NCI-H2081 (cell line): ENCODE measurements at places on chromosomes 1 and 21.
A peak's percentile ranks its signal among the peaks of the same experiment; 100 is the strongest.

DNA sequence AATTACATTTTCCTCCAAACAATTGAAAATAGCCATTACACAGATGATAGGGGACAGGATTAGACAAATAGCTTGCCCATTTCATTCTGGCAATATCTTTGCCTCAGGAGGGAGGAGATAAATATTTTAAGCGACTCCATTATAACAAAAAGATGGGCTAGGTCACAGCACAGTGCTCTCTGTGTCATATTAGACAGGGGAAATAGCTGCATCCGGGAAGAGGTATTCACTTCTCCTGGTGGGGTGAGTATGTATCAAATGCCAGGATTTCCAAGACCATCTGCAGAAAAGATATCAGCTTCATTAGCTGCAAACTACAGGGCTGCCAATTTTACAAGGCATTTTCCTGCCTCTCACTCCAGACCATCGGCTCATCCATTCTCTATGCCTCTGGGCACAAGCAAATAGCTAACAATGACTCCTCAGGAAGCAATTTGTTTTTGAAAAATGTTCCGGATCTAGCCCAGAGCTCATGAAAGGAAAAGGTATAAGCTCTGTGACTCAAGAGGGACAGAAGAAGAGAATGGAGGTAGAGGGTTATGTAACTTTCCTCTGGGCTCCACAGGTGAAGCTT lies 41.9 kb upstream of the ANGPTL7 start:
- DNase-seq, result no peak

DNA sequence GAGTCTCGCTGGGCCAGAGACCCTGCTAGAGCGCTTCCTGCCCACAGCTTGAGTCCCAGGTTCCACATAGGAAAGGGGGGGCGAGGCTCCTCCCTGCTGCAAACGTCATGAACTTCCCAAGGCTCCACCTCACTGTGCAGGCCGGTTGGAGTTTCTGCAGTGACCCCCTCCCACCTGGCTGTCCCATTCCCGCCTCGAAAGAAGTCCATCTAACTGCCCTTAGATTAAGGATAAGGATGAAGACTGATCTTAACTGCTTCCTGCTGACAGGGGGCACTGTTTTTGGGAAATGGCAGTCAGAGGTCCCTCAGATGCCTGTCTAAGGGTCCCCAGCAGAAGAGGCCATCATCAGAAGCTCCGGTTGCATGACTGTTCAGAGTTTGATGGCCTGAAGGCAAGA lies 62.7 kb downstream of the STUM start:
- no peak for DNase-seq

DNA sequence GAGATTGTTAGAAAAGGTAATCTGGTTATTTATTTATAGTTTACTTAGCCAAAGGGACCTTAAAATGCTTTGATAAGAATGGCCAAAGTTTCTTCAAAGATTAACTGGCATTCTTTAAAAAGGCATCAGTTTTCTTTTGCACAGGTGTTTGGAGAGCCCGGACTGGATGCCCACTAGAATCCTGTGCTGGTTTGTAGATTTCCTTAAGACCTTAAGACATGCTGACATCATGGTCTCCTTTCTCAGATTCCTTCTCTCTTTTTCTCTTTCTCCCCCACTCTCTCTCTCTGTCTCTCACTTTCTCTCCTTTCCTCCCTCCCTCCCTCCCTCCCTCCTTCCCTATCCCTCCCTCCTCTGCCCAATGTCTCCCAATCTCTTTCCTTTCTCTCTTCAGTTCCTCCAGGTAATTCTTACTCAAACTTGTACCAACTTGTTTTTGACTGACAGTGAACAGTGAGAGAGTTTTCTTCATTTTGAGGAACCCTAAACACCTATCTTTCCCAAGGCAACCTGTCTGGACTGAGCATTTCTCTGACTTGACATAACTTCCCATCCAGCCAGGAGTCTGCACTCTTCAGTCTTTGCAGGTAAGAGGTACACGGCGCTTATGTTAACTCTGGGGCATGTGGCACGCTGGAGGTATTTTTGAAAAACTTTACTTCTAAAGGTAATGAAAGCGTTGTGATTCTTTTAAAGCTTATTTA lies at the start of gene KCNJ15:
TSS of gene KCNJ15 (plus strand) at position 393 of the 704 bp plus-strand sequence. CDS start 42,271 bp downstream, outside the sequence.
- DNase-seq, result no peak

- peak; percentile 36 for DNase-seq
These were observed 59.0 kb upstream of the CD1D start for GRCh38 chr1:158121604-158122254.

DNA sequence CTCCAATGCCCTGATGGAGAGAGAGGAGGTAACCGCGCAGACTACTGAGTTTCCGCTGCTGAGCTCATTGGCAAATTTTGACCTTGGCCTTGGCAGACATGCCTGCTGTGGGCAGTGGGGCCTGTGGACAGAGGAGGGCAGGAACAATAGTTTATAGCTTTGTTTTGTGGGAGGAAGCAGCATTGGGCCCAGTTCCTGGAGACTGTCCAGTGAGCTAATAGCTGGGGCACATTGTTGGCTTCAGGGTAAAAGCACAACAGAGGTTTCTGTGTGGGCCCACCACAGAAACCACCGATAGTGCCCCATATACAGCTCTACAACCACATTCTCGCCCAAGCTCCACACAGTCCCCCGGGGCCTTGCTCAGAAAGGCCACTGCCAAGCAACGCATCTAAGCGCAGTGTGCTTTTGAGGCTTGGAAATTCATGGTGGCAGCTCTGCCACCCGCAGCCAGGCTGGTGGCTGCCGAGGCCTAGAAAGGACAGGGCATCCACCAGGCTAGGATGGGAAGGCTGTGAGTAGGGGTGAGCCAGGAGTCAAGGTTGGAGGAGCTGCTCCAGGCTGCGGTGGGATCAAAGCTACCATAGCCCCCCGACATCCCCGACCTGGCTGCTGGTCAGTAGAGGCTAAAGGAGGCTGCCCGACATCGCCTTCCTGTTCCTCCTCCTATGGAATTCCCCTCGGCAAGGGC lies 43.2 kb downstream of the NEK2 start:
- DNase-seq, result no peak

GRCh38 chr1:171751221-171751620 lies 9.4 kb upstream of the VAMP4 start:
- no peak for DNase-seq

DNA sequence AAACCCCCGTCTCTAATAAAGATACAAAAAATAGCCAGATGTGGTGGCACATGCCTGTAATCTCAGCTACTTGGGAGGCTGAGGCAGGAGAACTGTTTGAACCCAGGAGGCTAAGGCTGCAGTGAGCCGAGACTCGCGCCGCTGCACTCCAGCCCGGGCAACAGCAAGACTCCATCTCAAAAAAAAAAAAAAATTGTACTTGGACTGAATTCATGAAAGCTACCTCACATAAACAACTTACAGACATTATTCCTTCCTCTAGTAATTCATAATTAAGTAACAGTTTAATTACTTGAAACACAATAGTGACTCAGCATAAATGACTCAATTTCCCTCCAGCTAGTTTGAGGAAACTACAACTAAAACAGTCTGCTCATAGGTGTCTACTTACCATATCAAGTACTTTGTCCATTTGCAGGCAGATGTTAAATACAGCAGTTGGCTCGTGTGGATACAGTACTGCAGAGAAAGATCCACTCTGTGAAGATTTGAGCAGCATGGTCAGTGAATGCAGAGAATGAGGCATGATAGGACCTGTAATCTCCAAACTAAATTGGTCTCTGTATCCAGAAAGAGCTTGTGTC lies 9.4 kb downstream of the DONSON start:
- DNase-seq, result no peak
